ENCODE measurements at places on chromosomes 5 and 9. TPM values are rescaled to one million over a fixed set of nuclear protein-coding genes. Genes with fewer than 3 reads are reported as not detected.

DNA sequence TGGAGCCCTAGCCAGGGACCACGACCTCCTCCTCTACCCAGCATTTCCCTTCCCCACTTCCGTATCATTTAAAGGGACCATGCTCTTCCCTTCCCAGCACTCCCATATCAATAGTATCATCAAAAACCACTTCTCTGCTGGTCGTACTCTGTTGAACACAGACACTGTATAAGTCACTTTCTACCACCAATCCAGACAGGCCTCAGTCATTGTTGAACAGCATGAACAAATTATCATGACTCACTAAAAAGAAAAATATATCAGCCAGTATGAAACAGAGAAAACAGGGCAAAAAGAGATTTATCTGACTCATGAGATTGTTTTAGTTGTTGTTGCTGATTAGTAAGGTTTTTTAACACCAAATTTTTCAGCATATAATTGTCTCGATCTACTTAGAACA, 89.8 kb downstream of the CDKN2A start:
- DNase-seq, result no peak

DNA sequence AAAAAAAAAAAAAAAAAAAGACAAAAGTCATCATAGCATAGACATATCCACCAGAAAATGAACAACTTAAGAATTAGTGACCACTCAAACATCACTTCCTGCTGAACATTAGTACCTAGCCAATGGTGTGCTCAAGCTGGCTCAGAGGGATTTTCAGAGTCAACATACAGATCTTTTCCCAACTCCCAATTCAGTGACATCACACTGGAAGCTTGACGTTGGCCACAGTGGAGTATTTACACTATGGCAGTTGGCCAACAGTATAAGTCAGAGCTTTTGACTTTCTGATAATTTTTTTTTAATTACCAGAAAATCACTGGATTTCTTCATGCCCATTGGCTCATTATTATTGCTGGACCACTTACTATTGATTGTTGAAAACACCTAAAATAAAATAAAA, 383.5 kb downstream of the ARHGEF28 start:
- DNase-seq, result no peak

- no peak for DNase-seq
These were observed 45.1 kb upstream of the GLIS3 start for GRCh38 chr9:4344946-4345345.

DNA sequence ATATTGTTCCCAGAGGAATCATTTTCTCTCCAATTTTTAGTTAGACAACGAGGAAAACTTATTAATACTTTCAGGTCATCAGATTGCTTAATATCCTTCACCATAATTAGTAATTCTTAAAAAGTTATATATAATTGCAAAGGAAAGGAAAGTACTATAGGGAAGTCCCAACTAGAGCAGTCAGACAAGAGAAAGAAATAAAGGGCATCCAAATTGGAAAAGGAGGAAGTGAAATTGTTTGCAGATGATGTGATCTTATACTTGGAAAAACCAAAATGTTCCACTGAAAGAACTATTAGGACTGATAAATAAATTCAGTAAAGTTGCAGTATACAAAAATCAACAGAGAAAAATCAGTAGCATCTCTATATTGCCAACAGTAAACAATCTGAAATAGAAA, 223.5 kb upstream of the MEF2C start:
- no peak for DNase-seq

DNA sequence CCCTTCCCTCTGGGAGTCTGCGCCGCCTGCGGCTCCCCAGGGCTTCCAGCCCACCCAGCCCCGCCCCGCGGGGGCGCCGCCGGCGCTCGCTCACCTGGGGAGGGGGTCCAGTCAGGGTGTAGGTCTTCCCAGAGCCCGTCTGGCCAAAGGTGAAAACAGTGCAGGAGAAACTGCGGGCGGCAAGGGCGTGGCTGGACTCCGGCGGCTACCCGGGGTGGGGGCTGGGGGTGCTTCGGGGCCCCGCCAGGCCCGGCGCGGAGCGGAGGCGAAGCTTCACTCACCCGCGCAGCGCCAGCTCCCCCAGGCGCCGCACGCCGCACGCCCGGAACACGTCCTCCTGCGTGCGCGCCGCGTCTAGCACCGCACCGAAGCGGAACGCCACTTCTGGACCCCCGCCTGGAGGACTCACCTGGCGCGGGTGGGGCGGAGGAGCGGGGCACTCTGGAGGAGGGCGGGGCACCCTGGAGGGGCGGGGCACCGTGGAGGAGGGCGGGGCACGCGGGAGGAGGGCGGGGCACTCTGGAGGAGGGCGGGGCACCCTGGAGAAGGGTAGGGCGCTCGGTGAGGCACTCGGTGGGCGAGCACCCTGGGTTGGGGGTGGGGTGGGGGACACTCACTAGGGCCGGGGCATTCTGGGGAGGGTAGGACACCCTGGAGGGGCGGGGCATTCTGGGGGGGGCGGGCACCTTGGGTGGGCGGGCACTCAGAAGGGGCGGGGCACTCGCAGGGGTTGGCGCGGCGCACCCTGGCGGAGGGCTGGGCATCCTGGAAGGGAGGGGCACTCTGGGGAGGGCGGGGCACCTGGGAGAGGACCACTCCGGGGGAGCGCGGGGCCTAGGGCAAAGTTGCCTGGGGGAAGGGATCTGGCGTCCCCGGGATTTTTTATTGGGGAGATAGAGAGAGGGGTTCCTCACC, 814 bp downstream of the KIF12 start:
- no peak for DNase-seq

DNA sequence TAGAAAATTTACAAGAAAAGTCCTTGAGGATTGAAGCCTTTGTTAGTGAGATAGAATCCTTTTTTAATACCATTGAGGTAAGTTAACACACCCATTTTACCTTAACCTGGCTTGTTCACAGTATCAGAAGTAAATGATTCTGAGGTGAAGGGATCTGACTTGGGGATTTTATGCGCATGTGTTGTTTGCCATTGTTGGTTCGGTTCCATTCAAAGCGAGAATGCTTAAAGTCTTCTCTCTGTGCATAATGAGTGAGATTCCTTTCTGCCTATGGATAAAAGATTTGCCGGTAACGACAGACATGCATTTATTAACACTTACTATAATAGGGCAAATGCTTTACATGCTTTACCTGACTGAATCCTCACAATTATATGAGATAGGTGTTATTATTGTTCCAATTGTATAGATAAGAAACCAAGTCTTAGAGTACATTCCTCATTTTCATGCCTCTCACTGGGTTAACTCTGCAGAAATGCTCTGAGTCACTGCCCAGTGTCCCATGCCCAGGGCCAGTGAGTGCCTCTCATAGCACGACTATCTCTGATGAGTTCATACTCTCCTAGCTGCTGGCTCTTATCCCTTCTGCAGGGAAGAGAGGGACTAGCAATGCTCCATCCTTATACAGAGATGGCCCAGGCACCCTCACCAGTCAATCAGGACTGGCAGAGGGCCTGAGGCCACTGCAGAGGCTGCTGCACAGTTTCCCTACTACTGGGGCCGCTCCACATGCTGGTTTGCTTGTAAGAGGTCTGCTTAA, 54.4 kb downstream of the CMYA5 start:
- DNase-seq, result no peak

DNA sequence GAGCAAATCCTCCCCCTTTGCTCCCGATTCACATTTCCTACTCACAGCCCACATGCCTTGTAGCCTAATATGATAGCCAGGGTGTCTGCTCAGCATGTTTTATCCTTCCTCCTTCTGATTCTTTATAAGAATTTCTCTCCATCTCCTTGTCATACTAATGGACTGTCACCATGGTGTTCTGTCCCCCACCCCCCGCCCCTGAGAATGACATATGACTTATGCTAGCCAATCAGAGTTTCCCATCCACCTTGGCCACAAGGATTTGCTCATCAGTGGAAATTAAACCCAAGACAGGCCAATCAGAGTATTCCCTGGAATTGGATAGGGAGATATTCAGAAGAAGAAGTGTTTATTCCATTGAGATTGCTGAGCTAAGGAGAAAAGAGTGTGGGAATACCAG, 16.0 kb downstream of the ABLIM3 start:
- no peak for DNase-seq

DNA sequence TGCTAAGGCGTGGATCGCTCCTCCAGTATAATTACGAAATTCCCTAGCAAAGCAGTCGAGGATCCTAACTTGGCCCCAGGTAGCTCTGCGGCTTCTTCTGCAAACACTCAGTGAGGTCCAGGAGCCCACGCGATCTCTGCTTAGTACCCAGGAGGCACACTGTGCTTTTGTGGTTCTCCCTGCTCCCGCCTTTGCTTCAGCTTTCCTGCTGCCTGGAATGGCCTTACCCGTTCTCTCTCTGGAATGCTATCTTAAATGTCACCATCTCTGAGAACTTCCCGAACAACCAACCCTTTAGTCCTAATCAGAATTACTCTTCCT, 639 bp downstream of the INVS start:
- no peak for DNase-seq

GRCh38 chr5:179534431-179534830, 15.9 kb upstream of the RUFY1 start:
- DNase-seq, result no peak

DNA sequence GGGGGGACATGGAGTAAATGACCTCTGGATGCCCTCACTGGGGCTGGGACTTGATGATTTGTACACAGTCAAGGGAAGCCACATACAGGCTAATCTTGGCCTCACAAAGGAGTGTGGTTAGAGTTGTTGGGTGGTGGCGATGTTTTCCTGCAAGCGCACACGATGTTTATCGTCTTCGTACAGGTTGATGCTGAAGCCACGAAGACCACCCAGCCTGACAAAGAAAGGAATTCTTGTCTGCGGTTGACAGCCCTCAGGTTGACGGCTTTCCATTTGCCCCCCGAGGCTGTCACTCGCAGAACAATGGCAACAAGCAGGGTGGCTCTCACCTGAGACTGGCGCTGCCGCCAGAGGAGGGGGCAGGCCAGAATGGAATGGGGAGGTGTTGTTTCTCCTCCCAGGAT, 14.1 kb upstream of the XPA start:
- no peak for DNase-seq

GFI1B gene
- 0.56 TPM for polyA plus RNA-seq

PLAC8L1 gene
- polyA plus RNA-seq, result 1.3 TPM

PGM5 gene
- polyA plus RNA-seq, result 61.6 TPM

AIF1L gene
- 21.5 TPM for polyA plus RNA-seq

ADAMTSL2 gene
- 4.0 TPM for polyA plus RNA-seq

Data from hindlimb muscle (tissue), 1 donor.